ENCODE measurements at places on chromosomes 3 and 15.

- DNase-seq: peak; percentile 46
These were observed 78.5 kb upstream of the FAM174B start for GRCh38 chr15:92733934-92734521.

DNA sequence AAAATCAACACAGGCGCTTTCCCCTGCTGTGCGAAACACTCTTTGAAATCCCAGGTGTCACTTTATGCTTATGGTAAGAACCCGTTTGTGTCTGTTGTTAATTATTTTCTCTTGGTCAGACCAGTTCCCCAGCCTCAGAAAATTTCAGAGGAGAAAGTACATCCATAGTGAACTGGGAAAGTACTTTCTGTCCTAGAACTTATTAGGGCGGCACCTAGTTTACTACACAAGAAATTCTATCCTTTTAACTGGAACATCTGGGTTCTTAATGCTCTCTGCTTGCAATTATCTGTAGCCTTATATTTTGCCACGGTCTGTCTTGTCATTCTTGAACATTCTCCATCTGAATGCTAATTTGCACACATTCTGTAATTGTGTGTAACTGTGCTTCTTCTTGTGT is 215.0 kb downstream of the PTPRG start:
- no peak for DNase-seq

GRCh38 chr3:105463620-105464019 is 96.9 kb downstream of the ALCAM start:
- no peak for DNase-seq

- peak; percentile 64 for DNase-seq
These were observed at the start of gene IGSF11 for GRCh38 chr3:119034256-119035013. IGSF11 (minus strand) TSS chr3:119034846; CDS start chr3:119034582, 264 bp downstream.

- DNase-seq: no peak
These were observed 430.4 kb upstream of the CCDC54 start for GRCh38 chr3:106946866-106947265.

DNA sequence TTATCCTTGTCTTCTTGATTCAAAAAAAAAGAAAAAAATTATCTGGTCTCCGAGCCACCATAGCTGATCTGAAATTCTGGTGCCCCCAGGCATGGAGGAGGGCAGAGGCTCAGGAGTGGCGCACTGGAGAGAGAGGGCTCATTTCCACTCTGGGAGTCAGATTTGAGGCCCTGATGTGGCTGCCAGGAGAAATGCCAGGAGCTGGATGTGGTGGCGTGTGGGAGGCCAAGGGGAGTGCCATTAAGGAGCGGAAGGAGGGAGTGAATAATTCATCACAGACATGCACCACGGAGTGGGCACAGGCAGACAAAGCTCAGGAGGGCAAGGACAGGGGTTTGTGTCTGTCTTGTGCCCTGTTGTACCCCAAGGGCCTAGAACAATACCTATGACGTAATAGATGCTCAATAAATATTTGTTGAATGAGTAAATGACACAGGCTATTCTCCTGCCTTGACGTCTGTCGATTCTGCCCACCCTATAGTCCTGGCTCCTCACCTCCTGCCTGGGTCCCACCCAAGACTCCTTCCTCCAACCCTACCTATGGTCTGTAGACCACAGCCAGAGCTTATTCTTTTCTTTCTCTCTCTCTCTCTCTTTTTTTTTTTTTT is 12.0 kb upstream of the GRIP2 start:
- DNase-seq: no peak

GRCh38 chr15:25134546-25134945 is 179.8 kb downstream of the SNRPN start:
- no peak for DNase-seq

GRCh38 chr3:25572336-25572735 is 92.4 kb downstream of the TOP2B start:
- DNase-seq: no peak

DNA sequence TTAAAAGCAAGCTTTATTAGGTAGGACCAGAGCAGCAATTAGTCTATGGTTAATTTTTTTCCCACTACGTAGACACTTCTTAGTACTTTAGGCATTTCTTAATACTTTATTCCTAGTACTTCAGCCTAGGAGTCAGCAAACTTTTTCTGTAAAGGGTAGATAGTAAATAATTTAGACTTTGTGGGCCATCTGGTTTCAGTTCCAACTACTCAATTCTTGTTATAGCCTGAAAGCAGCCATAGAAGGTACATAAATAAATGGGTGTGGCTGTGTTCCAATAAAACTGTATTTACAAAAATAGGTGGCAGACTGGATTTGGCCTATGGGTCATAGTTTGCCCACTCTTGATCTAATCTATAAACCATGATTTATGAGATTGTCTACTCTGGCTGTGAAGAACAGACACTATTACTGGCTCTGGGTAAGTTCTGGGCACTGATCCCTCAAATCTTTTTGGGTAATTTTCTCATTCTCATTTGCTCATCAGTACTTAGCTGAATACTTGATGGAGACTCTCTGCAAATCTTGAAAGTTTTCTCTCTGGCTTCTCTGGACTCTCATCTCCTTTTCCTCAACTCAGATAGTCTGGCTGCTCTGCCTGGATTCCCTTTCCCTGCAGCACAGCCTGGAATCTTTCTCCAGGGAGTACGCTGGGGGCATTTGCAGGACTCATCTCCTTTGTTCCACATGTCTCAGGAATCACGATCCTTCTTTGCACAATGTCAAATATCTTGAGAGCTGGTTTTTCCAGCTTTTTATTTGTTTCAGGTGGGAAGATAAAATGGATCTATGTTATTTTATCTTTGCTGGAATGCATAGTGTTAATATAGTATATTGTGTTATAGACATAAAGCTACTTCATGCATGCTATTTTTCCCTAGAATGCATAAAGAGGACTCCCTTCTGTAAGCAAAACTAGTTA is 524.8 kb upstream of the TBL1XR1 start:
- DNase-seq: no peak

DNA sequence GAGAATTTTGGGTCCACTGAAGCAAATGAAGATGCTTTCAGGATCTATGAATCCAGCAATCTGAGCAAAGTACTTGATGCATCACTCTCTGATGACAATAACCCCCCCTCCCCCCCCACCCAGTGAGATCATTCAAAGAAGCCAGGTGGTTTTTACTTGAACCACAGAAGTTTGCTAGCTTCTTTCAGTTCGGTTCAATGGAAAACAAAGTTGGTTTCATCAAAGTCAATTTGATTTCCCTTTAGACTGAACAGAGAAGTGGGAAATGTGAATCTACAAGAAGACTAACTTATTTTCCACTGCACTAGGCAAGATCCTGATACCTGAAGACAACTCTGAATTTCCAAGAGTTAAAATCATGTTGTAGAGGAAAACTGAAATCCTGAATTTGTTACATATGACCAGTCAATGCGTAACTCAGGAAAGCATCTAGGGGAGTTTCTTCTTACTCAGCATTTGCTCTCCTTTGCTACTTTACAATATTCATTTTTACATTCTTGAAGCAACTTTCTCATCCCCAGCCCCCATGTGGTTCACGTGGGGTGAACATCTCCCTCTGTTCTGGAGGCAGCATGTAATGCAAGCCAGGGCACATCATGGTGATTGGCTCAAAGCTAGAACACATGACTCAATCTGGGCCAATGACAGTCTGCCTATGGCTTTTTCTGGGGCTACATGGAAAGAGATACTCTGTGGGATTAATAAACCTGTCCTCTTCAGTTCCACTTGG is 572.6 kb downstream of the FOXP1 start:
- no peak for DNase-seq

DNA sequence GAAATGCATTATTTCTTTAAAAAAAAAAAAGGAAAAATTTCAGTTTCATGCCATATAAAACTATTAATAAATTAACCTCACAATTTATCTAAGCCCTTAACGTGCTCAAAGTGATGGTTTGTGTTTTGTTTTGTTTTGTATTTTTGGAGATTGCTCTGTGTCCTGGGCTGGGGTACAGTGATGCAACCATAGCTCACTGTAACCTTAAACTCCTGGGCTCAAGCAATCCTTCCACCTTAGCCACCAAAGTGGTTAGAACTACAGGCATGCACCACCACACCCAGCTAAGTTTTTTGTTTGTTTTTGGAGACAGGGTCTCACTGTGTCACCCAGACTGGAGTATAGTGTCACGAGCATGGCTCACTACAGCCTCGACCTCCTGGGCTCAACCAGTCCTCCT is 180.7 kb downstream of the UBE2E2 start:
- DNase-seq: no peak

DNA sequence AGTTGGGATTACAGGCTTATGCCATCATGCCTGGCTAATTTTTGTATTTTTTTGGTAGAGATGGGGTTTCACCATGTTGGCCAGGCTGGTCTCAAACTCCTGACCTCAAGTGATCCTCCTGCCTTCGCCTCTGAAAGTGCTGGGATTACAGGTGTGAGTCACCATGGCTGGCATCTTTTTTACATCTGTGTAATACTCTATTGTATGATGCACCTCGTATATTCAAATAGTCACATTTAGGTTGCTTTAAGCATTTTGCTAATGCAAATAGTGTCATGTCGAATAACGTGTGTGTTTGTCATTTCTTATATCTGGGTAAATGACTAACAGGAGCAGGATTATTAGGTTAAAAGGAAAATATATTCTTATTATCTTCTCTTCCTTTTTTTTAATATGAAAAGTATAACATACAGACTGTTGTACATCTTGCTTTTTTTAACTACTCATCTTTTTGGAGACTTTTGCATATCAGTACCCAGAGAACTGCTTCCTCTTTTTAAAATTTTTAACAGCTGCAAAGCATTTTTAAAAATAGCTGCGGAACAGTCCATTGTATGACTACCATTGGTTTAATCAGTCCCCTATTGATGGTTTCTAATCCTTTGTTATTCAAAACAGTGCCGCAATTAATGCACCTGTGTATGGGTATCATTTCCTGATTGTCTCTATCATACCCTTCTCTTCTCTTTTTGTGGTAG is 13.4 kb downstream of the SCAMP5 start:
- DNase-seq: no peak

DNA sequence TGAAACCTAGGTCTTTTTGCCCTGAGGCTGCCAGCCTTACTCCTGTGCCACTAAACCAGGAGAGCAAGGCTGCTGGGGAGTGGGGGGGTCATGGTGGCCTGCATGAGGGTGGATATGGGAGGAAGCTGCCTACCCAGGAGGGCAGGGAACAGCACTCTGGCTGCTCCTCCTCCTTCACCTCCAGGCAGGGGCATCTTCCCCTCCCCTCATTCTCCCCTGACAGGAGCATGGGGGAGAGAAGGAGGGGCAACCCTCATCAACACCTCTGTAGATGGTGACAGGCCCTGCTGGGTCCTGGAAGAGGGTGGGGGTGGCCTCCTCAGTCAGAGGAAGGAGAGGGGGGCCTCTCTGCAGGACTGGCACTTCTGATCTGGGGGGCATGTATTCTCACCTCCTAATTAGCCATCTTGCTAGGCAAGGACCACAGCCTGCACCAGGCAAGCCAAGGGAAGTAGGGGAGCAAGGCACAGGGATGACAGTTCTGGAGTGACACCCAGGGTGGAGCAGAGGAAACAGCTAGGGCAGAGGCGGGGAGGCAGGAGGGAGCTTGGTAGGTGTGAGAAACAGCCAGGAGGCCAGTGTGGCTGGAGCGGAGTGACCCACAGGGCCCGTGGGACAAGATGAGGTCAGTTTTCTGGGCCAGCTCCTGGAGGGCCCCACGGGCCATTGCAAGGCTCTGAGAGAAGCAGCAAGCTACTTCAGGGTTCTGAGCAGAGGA is 4.9 kb downstream of the CCDC33 start:
- DNase-seq: no peak

DNA sequence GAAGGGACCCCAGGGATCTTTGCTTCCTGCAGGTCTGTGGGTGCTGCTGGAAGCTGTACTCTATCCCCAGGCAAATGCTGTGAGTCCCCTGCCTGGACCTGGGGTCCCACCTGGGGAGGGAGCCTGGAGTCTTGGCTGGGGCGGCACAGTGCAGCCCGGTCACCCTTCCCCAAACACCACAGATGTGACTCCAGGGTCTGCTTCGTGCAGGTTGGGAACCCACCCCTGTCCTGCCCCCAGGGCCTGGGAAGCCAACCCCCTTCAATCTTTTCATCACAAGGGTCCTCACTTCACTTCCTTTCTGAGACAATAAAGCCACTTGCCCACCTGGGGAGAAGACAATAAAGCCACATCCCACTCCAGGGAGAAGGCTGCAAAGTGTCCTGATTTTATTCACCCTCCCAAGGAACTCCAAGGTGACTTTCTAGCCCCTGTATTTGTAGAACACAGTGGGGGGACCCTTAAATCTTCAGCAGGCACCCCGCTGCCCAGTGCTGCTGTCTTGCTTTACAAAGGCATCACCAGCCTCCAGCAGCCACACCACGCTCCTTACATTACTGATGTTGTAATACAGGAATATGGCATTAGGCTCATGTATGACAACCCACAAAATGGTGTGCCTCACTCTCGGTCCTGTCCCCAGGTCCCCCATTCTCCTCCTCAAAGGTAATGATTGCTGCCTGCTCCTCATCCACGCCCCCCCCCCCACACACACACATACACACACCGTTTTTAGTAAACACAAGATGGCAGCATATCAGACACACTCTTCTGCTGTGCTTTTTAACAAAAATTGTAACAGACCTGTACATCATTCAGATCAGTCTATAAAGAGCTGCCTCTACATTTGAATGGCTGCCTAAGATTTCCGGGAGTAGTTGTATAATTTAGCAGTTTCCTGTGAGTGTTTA is 9.9 kb downstream of the C3orf22 start:
- DNase-seq: no peak

- no peak for DNase-seq
These were observed 46.0 kb upstream of the GLCE start for GRCh38 chr15:69114331-69114928.

DNA sequence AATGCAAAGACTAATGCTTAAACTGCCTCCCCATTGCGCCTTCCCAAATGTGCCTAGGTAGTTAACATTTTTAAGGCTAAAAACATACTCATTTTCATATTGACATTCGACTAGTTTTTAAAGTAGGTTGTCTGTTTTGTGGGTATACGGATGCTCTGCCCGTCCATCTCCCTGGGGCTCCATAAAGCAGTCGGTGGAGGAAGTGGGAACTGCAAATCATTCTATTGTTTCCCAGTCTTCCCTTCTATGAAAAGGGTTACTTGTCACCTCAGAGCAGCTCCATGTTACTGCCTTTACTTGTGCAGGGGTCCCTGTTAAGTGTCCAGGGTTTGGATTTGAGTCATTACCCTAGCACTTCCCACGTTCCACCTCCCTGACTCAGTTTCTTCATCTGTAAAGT is 10.9 kb downstream of the CHCHD6 start:
- DNase-seq: no peak

DNA sequence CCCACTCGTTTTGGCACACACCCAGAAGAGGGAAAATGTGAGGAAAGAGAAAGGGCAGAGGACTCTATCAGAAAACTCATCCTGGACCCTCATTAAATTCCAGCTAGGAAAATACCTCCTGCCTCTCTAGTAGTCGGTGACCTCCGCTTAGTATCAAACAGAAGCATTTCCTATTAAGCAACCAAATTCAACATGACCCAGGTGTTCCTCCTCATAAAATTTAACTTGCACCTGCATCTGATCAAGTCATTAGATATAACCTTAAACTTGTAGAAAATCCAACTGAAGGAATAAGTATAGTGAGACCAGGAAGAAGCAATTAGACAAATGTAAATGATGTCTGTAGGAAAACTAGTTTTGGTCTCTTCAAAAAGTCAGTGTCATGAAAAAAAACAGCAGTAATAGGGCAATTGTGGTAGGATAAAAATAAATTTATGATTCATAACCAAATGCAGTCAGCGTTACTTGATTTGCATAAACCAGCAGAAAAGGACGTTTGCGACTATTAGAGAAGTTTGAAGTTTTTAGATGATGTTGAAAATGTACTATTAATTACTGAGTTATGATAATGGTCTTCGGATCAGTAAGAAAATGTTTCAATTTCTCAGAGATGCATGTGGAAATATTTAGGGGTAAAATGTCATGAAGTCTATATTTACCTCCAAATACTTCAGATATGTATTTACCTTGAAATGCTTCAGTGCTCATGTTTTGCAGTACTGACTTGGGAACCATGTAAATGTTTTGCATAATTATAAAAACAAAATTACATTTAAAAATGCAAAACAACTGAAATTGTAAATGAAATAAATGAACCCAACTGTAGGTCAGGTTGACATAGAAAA is 44.6 kb downstream of the LDHAL6B start:
- DNase-seq: no peak
